ENCODE measurements at places on chromosomes 16 and 17.

- DNase-seq = no peak
Measured at GRCh38 chr17:81716674-81716996, 4.6 kb downstream of the SLC25A10 start.

GRCh38 chr16:89786474-89787364 is 29.7 kb downstream of the FANCA start:
- no peak for DNase-seq

DNA sequence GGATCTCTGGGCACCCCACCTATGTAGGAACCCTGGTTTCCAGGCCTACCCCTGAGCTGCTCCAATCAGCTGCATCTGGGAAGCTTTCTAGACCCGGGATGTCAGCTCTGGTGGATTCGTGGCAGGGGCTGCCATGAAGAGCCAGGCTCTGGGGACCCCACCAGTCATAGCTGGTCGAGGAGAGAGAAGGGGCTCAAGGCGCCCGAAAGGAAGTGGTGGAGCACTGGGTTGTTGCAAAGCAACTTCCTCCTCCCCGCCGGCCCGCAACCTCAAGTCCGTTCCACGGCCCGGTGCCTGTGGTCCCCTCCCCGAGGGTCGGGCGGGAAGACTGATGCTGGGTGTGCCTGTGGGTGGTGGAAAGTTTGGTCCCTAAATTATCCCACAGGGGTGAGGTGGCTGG is 10.2 kb downstream of the TBKBP1 start:
- DNase-seq = no peak

DNA sequence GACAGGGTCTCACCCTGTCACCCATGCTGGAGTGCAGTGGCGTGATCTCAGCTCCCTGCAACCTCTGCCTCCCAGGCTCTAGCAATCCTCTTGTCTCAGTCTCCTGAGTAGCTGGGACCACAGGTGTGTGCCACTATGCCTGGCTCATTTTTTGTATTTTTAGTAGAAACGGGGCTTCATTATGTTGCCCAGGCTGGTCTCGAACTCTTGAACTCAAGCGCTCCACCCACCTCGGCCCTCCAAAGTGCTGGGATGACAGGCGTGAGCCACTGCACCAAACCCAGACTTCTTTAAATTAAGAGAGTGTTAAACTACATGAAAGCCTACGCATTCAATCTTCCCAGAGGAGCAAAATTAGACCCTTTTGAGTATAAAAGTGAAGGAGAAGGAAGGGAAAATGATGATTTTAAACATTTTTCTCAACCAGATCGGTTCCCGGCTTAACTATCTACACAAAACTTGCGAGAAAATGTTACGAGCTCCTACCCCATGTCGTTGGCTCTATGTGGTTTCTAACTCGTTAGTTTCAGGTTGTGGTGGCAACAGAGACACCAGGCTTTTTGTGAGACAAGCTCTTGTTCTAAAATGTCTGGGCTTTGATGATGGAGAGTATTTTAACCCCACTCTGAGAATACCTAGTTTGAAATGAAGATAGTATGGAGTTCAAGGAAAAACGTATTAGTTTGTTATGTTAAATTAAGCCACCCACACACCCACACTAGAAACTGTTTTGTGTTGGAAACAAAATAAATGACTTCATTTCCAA is 26.3 kb downstream of the STAT5B start:
- no peak for DNase-seq

- DNase-seq = no peak
Measured at GRCh38 chr17:77808686-77809425, 149.6 kb upstream of the TNRC6C start.

DNA sequence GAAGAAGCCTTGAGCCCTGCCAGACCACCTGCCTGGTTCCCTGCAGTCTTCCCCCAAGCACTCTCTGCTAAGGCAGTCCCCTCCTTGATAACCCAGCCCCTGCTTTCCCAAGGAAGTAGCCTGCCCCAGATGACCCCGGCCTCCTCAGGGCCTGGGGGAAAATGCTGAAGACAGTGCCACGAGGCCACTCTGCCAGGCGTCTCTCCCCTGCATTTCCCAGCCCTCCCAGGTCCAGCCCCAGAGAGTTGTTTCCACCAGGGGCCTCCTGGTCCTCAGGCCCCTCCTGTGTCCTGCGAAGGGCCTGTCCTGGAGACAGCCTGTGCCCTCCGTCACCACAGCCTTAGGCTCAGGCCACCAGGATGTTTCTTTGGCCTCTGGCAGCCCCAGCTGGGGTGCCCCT is 96.4 kb downstream of the CCDC182 start:
- DNase-seq = no peak

DNA sequence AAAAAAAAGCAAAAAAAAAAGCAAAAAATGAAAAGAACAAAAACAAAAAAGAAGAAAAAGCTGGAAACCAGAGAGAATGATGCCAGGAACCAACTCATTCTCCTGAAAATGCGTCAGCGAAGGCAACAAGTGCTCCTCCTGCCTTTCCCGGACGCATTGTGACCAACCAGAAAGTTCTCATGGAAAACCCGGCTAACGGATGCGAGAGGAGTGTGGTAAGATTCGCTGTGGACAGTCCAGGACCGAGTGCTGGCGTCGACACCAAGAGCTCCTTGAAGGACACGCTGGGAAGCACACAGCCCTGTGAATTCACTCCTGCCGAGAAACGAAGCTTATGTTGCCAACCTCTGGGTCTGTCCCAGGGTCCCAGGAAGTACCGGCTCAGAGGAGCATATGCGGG is 43.4 kb downstream of the METRNL start:
- DNase-seq = no peak

GRCh38 chr17:60506312-60506711 is 19.7 kb downstream of the APPBP2 start:
- DNase-seq = no peak

GRCh38 chr17:17380145-17380925 is 77.2 kb downstream of the NT5M start:
- DNase-seq = no peak

DNA sequence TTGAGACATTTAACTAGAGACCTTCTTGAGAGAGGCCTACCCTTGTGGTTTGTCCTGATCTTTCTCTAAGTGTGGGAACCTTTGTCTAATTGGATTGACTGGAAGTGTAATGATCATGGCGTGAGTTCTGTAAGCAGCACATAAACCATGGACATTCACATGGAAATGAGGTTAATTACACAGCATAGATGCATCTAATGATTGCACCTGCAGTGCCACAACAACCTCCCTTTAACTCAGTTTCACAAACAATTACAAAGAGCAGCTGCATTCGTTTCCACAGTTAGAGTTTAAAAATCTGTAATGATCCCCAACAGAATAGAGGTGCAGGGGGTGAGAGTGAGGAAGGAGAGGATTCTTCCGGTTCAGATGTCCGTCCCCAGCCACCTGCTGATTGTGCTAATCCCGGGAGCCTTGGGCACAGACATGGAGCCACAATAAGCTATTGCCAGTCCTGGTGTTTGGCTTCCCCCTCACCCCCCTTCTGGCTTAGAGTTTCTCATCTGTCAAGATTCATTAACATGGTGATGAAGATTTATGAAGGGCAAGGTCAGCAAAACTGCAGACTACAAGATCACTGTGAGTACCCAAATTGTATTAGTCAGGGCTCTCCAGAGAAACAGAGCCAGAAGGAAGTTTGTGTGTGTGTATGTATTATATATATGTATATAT is 659.2 kb upstream of the SOX9 start:
- DNase-seq = no peak

- DNase-seq = no peak
Measured at GRCh38 chr16:65409510-65409909, 287.6 kb upstream of the CDH11 start.

GRCh38 chr17:16374146-16374938 is 6.5 kb upstream of the UBB start:
- no peak for DNase-seq

GRCh38 chr16:46709469-46710005 is 20.1 kb downstream of the ORC6 start:
- DNase-seq = no peak

DNA sequence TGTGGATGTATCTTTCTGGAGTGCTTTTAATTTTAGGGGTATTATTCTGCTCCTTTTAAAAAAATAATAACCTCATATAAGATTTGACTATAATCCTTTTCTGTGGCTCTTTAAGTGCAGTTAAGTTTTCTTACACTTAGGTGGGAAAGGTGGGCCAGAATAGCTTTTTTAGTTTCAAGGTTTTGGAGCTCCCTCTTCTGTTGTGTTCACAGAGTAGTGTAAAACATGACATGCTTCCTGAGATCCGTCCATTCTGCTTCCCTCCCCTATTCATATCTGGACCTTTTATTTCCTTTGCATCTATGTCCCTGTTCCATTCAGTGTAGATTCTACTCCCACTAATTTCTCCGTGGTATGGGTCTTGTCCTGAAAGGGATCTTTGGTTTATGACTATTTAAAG is 12.8 kb downstream of the LRRC36 start:
- no peak for DNase-seq

- no peak for DNase-seq
Measured at GRCh38 chr16:61936522-61936921, 99.7 kb downstream of the CDH8 start.

DNA sequence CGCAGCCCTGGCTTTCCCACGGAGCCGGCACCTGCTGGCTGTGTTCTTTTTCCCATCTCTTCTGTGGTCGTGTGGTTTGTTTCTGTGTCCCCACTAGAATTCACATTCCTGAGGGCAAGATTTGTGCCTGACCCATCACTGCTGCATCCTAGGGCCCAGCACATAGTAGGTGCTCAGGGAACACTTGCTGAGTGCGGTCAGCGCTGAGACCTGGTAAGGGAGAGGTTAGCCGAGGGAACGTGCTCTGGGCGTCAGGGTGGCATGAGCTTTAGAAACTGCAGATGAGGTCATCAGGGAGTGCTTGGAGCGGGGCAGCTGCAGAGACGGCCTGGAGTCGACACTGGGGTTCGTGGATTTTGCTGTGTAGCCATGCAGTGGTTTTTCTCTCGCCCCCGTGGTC is 5.9 kb downstream of the DEF8 start:
- no peak for DNase-seq

DNA sequence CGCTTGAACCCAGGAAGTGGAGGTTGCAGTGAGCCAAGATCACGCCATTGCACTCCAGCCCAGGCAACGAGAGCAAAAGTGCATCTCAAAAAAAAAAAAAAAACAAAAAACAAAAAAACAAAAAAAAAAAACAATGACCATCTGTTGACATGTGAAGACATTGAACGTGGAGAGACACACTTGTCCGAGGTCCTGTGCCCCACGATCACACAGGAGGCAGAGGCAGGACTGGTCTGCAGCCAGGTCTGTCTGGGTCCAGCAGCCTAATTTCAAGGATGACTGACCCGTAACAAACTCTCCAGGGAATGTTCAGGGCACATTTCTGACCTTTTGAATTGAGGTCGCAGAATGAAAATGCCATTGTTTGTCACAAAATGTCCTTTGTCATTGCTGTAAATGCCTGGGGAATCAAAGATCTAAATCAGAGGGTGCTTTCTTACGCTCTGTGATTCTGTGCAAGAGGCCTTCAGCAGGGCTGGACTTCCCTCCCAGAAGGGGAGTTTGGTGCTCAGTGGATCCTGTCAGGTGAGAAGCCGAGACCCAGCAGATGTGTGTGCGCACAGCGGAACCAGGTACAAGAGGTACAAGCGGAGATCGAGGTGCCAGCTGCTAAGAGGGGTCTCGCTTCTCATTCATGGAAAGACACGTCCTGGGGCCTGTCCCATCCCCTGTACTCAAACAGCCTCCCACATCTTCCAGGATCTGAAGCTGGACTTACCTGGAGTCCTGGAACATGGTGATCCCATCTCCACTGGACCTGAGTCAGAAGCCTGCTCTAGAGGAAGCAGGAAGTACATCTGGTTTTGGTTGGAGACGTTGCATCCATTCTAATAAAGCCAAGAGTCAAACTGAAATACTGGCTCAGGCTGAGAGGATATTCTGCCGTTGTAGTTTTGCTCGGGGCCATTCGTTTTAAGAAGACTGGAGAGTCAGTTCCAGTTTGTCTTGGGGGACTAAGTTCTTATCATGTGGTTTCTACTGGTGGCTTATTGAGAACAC is 95.8 kb downstream of the IRF8 start:
- no peak for DNase-seq

DNA sequence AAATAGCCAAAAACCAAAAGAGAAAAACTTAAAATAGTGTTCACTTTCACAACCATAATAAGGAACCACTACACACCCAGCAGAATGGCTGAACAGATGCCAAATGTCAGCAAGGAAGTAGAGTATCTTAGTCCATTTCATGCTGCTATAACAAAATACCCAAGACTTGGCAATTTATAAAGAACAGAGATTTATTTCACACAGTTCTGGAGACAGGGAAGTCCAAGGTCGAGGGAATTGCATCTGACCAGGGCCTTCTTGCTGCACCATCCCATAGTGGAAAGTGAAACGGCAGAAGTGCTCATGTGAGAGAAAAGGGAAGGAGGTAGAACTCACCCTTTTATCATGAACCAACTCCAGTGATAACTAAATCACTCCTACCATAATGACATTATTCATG is 33.8 kb upstream of the CCL22 start:
- no peak for DNase-seq

- DNase-seq = no peak
Measured at GRCh38 chr17:62600805-62601204, 26.7 kb upstream of the MRC2 start.
